ENCODE measurements at places on chromosomes 2 and 18.

DNA sequence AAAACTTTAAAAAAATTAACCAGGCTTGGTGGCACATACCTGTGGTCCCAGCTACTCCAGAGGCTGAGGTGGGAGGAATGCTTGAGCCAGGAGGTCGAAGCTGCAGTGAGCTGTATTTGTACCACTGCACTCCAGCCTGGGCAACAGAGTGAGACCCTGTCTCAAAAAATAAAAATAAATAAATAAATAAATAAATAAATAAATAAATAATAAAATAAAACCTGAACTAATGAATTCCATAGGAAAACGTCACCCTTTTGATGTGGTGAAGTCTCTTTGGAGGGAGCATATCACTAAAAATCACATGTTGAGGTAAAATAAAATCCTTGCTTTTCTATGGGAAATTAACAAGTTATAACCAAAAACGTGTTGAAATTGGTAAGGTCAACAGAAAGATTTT, 29.6 kb upstream of the ITGAV start:
- DNase-seq: no peak

GRCh38 chr2:45220227-45220626, 211.0 kb upstream of the SIX2 start:
- no peak for DNase-seq

DNA sequence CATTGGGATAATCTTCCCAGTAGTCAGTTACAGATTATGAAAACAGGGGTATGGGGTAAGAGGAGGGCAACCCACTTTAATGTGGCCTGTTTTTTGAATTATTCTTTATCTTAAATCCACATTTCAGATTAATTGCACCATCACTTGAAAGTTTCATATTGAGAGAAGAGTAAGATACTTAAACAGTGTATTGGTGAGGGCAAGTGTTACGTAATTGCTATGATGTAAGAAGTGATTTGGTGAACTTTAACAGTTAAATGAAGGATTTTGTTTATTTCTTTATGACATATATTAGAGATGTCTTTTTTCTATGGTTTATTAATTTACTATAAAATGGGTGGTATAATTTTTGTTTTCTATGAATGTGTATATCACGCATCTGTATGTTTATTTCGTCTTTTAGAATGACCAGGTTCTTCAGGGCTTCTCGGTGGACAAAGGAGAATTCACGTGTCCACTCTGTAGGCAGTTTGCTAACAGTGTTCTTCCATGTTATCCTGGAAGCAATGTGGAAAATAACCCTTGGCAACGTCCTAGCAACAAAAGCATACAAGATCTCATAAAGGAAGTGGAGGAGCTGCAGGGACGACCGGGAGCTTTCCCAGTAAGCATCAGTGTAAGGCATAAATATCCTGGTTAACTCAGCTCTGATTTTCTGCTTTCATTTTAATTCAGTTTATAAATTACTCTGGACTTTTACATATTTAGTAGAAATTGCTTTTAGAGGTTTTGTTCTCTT, 171.2 kb upstream of the MYO3B start:
- no peak for DNase-seq

DNA sequence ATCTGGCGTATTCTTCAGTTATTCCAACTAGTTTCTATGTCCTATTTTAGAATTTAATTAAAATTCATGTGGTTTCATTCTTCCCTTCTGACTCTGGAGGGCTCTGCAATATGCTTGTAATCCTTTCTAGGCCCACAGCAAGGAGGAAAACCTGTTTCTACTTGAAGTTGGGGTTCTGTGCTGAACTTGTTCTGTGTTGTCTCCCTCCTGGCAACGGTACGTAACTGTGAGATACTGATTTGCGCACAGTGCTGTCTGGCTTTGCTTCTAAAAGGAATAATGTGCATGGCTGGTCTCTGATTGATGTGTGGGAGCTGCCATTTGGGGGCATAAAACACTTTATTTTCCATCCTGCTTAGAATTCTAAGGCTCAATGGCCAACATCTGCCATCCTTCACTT, 81.7 kb downstream of the NABP1 start:
- no peak for DNase-seq

- peak; percentile 53 for DNase-seq
Measured at GRCh38 chr2:61793389-61793836, 60.4 kb downstream of the FAM161A start.

GRCh38 chr2:222892321-222892720, 31.5 kb downstream of the ACSL3 start:
- no peak for DNase-seq

GRCh38 chr2:31504311-31504710, 76.4 kb downstream of the SRD5A2 start:
- DNase-seq: no peak

- DNase-seq: no peak
Measured at GRCh38 chr2:236242057-236242495, 22.1 kb downstream of the ASB18 start.

GRCh38 chr2:101809698-101810097, 112.2 kb downstream of the MAP4K4 start:
- DNase-seq: no peak

- DNase-seq: no peak
Measured at GRCh38 chr2:146734042-146734820, 1110.6 kb upstream of the ACVR2A start.

DNA sequence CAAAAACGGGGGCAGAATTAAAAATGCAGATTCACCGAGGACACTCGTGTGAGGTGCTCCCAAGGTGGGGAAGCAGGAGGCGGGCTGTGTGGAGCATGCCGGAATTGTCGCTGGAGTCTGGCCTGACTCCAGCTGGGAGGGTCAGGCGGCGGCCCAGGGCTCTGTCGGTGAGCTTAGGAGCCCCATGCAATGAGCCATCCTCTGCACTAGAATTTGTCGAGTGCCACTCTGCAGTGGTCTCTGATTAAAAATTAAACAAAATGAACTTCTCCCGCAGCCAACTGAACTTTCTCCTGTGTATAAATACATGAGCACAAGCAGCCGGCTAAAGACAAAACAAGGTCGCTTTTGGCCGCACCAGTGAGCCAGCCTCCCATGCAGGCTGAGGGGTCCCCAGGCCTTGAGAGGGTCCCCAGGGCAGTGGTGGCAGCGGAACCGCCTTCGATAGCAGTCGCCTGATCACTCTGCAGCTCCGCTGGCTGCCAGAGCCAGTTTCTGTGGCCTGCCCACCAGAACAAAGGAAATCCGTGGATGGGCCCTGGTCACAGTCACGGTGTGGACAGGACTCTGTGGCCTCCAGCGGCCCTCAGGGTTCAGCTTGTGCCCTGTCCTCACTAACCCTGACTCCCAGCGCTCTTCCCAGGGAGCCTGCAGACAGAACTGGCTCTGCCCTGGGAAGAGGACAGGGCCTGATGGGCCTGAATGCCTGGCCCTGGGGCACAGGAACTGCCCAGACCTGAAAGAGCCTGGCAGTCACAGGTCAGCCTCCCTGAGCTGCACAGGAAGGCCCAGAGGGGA, 201.3 kb downstream of the EIPR1 start:
- DNase-seq: no peak

DNA sequence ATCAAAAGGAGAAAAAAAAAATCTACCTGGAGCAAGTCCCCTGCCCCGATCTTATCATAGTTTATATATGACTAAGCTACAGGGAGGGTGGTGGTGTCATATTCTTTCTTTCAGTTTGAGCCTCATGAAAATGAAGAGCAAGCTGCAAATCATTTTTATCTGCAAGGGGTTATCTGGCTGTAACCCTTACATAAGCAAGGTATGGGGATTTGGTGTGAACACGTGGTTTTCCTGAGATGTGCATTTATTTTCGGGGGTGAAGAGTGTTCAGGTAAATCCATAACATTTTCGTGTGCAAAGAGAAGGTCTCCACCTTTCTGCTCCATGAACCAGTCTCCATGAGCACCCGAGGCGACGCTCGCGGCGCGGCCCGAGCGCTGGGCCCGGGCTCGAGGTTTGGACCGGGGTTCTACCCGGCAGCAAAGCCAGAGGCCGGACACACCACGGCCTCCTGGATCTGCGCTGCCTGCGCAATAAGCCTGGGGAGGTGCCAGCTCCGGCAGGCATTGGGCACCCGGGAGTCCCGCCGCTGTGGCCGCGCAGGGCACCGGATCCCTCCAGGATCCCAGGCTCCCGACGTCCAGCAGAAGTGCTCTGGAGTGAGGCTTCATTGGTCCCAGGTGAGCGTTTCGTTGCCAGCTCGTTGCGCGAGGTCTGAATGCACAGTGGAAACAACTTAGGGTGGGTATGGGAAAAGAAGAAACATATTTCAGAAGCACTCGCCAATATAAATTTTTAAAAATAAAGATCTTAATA, 36.1 kb upstream of the GPD2 start:
- DNase-seq: peak; percentile 15

- DNase-seq: no peak
Measured at GRCh38 chr18:70973626-70974025, 684.8 kb downstream of the SOCS6 start.

DNA sequence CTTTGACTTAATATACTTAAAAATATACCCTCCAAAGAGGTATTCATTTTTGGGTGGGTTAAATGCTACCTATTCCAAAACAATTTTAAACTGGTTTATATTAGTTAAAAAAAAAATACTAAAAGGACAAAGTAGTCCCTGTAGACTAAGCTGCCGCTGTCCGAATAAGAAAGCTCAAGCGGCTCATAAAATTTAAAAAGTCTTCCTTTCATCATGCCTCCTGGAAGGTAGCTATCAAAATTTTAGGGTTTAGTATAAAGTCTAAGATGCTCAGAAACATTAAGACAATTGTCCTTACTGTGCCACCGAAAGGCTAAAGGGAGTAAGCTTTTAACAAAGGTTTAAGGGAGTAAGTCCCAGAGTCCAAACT, 440 bp upstream of the UGGT1 start:
- no peak for DNase-seq

DNA sequence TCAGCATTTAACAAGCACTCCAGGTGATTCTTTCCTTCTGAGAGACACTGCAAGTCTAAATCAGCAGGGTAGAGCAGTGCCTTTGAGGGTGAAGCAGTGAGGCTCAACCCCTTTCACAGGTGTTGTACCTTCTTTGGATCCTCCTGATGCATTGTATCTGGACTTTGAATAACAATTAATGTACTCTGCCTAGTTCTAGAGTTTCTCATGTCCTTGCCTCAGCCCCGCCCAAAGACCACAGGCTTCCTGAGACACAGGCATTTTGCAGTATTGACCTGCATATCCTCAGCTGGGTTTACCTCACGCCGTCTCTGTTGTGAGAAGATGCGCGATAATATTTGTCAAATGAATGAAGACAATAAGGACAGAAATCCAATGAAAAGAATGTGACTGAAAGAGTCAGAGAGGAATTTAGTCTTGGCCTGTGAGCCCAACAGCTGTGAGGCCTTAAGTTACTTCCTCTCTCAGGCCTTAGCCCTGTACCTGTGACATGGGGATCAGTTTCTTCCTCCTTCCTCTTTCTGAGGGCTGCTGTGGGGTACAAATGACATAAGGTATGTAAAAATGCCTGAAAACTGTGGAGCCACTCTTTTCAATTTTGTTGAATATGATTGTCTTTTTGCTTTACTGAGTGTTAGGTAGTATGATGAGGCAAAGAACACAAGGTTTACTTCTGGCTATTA, 43.7 kb downstream of the WIPF1 start:
- DNase-seq: peak; percentile 46

DNA sequence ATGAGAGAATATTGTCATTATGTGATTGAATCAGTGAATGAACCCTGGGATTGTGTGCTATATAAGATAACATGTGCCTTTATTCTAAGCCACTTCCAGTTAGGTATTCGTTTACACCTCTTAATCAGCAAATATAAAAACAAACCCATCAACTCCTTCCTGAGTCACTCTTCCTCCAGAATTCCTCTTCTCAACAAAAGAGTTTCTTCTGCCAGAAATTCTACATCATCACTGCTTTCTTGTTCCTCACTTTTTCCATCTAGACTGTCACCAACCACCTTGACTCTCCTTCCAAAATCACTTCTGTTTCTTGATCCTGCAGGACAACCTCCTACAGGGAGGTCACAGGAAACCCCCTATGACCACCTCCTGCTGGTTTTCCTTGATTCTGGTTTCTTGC, 261.4 kb downstream of the CYP26B1 start:
- DNase-seq: no peak

DNA sequence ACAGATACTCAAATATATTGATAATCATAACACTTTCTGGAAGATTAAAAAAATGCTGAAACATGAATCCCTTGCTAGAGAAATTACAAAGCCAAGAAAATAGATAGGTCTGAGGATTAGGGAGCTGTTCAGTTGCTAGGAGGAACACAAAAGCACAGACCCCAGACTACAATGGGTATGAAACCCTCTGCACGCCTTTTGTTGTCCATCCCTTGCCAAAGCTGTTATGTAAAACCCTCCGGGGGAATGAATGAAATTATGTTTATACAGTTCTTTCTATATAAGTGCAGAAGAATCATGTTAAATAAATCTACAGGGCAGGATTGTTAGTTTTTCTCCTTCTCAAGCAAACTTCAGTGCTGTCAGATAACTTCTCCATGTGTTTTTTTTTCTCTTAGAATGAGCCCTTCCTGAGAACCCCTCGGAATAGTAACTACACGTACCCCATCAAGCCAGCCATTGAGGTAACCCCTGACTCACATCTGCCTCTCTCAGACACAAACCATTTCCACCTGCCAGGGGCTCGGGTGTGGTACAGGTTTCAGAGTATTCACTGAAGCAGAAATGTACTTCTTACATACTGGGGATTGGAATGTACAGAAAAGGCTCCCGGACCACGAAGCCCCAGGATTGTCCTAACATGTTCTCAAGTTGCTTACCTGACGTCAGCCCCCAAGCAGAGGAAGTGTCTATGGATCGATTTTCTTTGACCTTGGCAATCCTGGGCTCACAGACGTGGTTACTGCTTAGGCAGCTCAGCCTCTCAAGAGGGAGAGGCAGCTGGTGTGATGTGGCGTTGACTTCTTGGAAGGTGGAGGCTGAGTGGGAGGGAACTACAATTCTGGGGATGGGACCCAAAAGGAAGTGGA, 118.0 kb downstream of the PLB1 start:
- DNase-seq: no peak

DNA sequence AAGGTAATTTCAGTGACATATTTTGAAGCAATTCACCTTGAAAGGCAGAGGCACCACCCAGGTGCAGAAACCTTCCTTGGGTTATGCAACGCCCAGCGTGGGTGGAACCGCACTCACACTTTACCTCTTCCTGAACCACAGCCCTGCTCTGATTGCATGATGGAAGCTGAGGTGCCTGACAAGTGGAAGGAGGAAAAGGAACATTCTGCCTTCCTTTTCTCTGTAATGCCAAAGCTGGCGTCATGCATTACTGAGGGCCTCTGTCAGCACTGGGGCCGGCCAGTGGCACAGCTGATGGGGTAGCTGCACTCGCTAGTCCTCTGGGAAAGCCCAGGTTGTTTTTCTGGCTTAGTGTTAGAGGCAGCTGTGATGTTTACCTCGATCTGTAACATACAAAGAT, 266.5 kb downstream of the NEDD4L start:
- DNase-seq: no peak

- no peak for DNase-seq
Measured at GRCh38 chr18:58980991-58981390, 116.3 kb downstream of the ZNF532 start.

DNA sequence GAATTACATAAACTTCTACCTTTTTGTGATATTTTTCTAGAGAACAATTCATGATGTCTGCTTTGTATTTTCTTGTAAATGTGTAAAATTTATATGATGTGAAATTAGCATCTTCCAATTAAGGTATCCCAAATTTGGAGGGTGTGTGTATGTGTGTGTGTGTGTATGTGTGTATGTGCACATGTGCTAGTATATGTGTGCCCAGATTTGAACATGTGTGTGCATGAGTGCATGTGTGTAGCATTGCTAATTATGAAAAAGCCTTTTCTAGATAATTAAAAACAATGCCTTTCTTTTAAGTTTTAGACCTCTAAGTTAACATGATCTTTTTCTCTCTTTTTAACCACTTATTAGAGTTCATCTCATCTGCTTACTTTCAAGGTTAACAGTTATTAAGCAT, 208.0 kb upstream of the SPOPL start:
- no peak for DNase-seq

- DNase-seq: peak; percentile 22
Measured at GRCh38 chr18:69580107-69580506, 179.4 kb downstream of the DOK6 start.
